ENCODE measurements at places on chromosomes 7 and 10.
A peak's percentile ranks its signal among the peaks of the same experiment; 100 is the strongest.

- DNase-seq: peak; percentile 19
Observed at GRCh38 chr7:92835261-92835850, 1.0 kb downstream of the CDK6 start.

GRCh38 chr10:127962205-127962604 is 55.3 kb downstream of the PTPRE start:
- no peak for DNase-seq

- DNase-seq: no peak
Observed at GRCh38 chr10:79024720-79025198, 44.0 kb upstream of the ZMIZ1 start.

GRCh38 chr10:111275091-111275490 is 198.3 kb downstream of the ADRA2A start:
- no peak for DNase-seq

- DNase-seq: no peak
Observed at GRCh38 chr7:115060095-115060870, 138.4 kb downstream of the MDFIC start.

DNA sequence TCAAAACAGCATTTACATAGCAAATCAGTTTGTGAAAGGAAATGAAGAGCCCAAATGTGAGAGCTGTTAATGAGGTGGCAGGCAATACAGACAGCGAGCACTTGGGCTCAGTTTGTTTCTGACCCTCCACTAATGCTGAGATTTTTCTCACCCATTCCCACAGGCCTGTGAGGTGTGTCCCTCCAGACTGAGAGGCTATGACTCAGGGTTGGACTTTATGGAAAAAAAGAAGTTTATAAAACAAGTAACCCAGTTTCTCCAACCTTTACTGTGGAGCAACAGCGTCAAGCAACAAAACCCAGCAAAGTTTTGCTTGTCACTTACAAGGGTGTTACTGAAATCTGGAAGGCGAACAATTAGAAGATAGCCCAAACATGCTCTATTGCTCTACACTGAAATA is 4.9 kb upstream of the FEZF1 start:
- DNase-seq: no peak

DNA sequence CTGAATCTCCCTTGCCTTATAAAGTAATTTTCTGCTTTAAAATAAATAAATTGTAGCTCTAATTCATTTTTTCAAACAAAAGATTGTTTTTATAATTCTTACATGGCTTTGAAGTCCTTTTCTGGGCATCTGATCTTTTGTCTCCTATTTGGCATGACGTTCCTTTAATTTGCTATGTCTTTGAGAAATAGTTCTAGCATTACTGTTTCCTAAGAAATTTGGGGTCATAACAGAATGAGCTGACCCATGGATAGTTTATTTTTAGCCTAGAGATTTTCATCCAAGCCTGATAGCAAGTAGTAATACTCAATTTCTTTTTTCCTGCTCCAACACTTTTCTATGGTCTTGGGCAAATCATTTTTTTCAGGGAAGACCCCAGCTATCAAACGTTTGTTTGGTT is 31.4 kb downstream of the CCDC71L start:
- DNase-seq: no peak

GRCh38 chr10:71064413-71065118 is 147.8 kb upstream of the UNC5B start:
- no peak for DNase-seq

DNA sequence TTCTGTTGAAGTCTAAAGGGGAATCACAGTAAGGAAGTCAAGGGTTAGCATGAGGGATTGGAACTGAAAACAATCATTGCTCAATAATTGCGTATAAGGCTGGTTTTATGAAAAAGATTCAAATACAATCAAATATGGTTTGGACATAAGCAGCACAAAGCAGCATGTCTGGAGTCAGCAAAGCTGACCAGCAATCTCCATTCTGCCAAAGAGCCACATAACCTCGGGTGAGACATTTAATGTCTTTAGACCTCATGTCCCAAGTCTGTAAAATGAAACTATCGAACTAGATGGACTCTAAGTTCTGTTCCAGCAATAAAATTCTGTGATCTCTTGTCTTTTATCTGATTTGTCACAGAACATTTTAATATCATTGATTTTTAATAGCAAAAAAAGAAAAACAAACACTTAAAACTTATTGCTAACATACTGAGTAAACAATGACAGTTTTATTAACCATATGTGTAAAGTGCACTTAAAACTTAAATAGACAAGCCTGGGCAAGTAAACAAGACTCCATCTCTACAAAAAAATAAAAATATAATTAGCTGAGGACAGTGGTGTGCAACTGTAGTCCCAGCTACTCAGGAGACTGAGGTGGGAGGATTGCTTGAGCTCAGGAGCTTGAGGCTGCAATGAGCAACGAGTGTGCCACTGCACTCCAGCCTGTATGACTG is 217.0 kb downstream of the MAGI2 start:
- DNase-seq: no peak

- no peak for DNase-seq
Observed at GRCh38 chr10:133455611-133456031, 1.9 kb downstream of the SCART1 start.

DNA sequence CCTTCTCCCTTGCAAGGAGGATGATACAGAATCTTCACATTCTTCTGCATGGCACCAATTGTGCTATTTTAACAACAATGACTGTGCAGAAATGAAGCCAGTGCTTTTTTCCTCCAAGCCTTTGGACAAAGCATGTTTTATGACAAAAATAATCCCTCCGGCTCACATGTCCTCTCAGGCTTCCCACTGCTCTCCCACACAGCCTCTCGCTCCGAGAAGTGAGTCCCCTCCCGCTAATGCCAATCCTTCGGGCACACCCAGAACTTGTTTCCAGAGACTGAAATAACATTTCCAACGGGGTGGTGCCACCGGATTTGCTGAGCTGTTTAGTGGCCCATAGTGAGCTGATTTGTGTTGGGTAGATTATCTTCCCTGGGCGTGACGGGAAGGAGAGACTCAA is 35.8 kb downstream of the RBM17 start:
- DNase-seq: no peak

DNA sequence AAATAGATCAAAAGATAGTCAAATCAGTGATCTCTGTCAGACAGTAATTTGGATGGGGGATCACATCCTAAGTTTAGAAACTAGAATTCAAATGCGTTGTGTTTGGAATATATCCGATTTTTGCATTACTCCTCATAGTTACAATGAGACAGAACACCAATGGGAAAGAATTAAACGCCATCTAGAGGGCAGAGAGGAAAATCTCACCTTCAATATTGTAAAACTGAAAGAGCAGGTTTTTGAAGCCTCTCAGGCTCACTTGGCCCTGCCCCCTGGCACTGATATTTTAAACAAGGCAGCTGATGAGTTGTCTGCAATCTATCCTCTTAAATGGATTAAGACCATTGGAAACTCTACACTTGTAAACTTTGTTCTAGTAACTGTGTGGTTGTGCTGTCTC is 17.7 kb downstream of the FRG2B start:
- no peak for DNase-seq

DNA sequence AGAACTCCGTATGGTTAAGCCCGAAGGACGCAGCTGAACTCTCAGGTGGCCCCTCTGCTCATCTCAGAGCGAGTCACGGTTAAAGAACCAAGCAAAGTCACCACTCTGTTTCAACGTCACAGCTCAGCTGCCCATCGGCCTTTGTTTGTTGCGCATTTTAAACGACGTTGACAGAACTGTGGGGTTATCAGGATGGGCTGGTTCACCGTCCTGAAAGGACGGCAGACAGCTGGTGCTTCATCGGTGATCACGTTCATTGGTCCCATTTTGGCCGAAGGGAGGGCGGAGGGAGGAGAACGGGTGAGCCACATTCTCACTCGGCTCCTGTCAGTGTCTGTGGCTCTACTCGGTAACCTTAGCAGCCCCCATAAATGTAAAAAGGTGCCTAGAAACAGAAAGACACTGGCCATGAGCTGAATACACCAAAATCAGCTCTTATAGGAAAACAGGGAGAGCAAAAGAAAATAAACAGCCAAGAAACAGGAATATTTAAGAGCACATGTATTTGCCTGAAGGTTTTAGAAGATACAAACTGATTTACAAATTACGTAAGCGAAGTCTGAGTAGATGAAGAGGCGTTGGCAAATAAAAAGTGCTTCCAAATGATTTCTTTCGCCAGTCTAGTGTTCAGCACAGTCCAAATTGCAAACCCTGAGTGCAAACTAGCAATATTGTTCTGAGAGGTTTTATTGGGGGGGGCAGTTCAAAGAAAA is 8.4 kb downstream of the PRKAG2 start:
- DNase-seq: no peak

- DNase-seq: no peak
Observed at GRCh38 chr10:93812659-93813338, 55.1 kb downstream of the LGI1 start.

- DNase-seq: no peak
Observed at GRCh38 chr7:156975620-156976019, 26.1 kb downstream of the NOM1 start.

GRCh38 chr7:27575613-27576012 is 87.1 kb downstream of the HIBADH start:
- no peak for DNase-seq

DNA sequence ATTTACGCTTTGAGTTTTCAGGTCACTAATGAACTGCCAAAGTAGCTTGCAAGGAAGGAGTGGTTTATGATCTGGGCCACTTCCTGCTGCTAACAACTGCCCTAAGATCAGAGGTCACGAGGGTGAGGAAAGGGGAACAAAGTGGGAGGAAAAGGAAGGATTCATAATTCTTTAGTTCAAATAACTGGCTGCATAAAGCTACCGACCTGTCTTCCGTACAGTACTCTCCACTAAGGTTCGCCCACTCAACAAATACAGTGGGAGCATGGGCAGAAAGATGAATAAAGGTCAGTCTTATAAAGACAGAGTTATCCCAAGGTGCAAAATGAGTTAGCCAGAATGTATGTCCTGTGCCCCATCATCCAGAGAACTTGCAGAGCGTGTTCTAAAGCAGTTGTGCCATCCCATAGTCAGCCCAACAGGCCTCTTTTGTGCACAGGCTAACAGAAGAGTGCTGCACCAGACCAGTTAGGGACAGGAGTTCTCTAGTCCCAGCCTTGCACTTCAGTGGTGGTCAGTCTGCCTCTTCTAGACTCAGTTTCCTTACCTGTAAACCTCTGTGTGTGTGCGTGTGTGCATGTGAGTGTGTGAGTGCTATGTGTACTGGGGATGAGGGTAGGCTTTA is 65.9 kb downstream of the CREB3L2 start:
- no peak for DNase-seq

GRCh38 chr10:1191752-1192151 is 135.6 kb downstream of the WDR37 start:
- DNase-seq: no peak

DNA sequence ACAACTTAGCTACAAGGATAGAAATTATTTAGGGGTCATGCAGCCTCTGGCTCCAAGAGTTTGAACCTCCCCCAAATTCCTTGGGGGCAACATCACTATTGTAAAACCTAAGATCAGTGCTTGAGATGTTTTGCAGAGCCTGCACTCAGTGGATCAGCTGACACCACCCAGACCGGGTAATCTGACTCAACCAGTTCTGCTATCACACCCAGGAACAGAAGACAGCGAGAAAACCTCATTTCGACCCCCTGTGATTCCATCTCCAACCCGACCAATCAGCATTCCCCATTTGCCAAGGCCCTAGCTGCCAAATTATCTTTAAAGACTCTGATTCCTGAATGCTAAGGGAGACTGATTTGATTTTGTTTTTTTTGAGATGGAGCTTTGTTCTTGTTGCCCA is 5.2 kb downstream of the TACR2 start:
- no peak for DNase-seq

GRCh38 chr7:107312418-107312817 is 143.6 kb downstream of the HBP1 start:
- DNase-seq: no peak

- DNase-seq: peak; percentile 35
Observed at GRCh38 chr7:128347647-128348097, 4.0 kb upstream of the RBM28 start.

- no peak for DNase-seq
Observed at GRCh38 chr7:136312592-136312991, 335.4 kb upstream of the MTPN start.

DNA sequence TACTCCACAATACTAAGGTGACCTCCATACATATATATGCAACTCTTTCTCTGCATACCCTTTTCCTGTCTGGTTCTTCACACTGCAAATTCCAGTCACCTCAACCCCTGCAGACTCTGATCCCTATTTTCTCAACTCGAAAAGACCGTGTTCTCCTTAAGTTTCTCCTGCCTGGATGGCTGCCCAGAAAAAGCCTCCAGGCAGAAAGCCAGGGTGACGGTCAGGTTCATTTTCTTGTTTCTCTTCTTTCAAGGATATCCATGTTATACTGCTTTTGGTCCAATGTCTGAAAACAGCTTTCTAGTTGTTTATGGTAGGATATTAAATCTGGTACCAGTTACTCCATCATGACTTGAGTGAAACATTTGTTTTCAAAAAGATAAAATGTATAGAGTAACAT is 267.8 kb upstream of the MYO3A start:
- no peak for DNase-seq

DNA sequence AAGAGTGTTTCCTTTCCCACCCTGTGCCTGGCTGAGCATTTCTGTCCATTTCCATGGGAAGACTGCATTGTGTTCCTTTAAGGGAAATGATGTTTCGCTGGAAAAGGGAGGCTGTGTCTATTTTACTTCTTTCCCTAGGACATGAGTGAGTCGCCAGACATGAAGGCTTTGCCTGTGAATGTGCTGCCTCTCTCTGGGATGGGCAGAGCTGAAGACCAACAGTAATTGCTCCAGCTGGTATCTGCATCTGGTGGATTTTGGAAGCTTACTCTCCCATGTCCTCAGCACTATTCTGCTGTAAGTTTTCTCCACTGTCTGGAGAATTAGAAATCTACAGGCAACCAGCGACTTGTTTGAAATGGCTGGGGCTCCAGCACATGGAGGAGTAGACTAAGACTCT is 264.6 kb upstream of the BMPER start:
- DNase-seq: no peak

- no peak for DNase-seq
Observed at GRCh38 chr7:107744345-107744750, 406 bp downstream of the CBLL1 start.

- DNase-seq: no peak
Observed at GRCh38 chr10:123558651-123559050, 107.5 kb upstream of the GPR26 start.

DNA sequence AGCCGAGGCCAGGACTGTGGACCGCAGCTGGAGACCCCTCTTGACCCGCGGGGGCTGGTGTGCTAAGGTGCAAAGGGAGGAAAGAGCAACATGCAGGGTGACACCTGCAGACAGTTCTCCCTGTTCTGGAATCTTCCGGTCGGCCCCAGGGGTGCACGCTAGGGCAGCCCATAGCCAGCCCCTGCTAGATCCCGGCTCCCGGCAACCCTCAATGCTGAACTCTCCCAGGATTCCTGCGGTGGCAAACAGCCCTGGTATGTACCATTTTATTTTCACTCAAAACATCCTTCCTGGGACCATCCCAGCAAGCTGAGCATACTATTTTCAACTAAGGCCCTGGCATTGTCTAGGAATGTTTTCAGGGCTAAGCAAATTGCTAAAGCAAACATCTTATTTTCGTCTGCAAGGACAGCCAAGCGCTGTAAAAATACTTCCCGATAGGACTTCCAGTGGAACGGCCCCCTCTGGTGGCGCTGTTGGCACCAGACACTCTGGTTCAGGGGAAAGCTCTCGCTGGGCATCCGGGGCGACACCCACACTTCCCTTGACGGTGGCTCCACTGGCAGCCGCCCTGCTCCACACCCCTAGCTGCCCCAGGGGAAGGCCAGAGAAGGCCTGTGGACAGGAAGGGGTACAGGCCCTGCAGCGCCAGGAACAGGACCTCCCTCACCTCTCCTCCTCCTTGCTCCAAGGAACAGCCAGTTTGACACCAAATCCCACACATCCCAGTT is 99.4 kb downstream of the CTBP2 start:
- peak; percentile 6 for DNase-seq
